Activated T-cell treated with anti-CD3 and anti-CD28 coated beads for 24 hours (primary cell): ENCODE measurements at places on chromosomes 7 and 10.

DNA sequence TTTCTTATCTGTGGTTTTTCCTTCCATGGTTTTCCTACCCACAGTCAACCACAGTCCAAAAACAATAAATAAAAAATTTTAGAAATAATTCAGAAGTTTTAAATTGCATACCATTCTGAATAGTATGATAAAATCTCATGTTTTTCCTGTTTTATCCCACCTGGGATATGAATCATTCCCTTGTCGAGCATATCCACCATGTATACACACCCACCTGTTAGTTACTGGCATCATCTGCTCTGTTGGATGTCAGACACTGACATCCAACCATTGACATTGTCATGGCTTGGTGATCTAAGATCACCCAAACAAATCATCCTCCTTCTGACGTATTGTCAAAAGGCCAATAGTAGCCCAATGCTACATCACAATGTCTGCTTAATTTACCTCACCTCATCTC is 749.8 kb downstream of the TNS3 start:
- DNase-seq = no peak

GRCh38 chr7:27564881-27565482 is 97.7 kb downstream of the HIBADH start:
- no peak for DNase-seq

DNA sequence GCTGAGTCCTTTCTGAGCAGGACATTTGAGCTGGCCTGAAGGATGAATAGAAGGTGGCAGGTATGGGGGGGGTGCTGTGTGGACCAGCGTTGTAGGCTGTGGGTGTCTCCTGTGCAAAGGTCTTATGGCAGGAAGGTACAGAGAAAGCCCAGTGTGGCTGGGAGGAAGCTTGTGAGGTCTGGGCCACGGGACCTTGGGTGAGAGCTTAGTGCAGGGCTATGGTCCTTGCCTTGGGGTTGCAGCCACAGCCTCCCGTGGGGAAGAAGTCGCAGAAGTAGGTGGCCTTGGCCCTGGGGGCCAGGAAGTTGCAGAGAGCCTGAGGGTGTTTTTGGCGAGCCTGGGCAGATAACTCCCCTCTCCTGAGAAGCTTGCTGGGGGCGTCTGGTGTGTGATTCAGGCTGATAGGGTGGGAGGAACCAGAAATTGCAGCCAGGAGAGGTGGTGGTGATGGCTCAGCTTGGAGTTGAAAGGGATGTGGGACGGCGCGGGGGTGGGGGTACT is 172.0 kb upstream of the TNRC18 start:
- DNase-seq = no peak

GRCh38 chr7:7795630-7796121 is 77.3 kb upstream of the RPA3 start:
- DNase-seq = no peak

DNA sequence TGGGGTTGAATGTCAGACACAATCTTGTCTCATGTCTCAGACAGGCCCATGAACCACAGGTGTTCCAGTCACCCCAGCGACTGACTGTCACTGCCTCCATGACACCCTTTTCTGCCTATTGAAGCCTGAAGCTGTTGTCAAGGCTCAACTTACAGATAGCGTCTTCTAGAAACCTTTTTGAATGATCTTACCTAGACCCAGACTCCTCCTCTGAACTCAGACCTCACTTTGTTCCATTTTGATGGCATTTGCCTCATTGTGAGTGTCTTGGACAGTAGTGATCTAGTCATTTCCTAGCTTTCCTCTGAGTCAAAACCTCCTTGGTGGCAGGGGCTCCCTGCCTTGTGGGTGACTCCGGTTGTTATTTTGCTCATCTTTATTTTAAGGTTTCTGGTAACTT is 98.3 kb upstream of the AGK start:
- no peak for DNase-seq

- no peak for DNase-seq
Observed at GRCh38 chr10:103855424-103855823, at the start of gene SH3PXD2A. Gene SH3PXD2A, minus strand, starts transcription at chr10:103855576. Its CDS starts 310 bp downstream, at chr10:103855266.

- DNase-seq = peak; percentile 32
Observed at GRCh38 chr7:4775848-4776623, 613 bp downstream of the AP5Z1 start.

DNA sequence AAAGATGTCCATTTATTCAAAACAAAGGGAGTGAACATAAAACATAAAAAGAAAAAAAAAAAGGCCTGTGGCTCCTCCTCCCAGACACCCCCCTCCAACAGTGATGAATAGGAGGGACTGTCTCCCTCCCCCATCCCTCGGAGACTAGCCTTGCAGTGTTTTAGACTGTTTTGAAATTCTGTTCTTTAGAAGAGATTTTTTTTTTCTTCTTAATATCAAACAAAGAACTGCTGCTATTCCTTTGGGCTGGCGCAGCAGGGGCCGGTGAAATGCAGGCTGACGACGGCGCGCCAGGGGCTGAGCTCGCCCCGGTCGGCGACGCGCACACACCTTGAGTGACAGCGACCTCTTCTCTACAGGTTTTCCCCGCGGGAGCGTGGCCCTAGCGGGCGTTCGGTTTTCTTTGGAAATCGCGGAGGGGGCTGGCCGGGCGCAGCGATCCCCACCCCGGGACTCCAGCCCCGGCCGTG is at the start of gene LANCL2:
Gene LANCL2, plus strand, starts transcription at position 133 of the 470 bp plus-strand sequence. CDS start 689 bp downstream, outside the sequence.
- DNase-seq = no peak

GRCh38 chr7:137691566-137691965 is 155.2 kb downstream of the DGKI start:
- DNase-seq = no peak
